Stimulated activated CD8-positive, alpha-beta memory T cell treated with anti-CD3 and anti-CD28 coated beads, Interleukin-7, amount 100 ng/mL, for 1 hour (primary cell): ENCODE measurements at places on chromosomes 16 and 17.

DNA sequence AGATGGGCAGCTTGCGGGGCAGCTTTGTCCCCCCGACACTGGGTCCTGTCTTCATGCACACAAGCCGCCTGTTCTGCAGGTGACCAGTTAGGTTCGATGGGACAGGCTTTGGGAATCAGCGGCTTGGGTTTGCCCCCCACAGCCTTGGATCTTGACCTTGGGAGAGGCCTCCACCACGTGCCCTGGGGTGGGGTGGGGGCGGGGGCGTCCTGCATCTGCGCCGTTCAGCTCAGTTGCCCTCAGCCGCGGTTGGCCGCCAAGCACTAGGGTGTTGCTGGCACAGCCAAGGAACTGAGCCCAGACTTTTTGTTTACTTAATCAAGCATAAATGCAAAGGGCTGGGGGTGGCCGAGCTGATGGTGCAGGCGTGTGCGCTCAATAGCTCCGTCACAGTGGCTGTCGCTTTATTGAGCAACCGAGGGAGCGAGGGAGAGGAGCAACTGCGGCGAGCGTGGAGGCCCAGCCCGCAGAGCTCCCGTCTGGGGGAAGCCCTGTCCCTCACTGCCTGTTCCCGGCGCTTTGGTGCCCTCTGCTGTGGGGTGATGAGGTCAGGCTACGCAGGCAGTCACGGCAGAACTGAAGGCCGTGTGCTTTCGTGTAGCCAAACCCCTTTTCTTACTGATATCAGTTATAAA, 33.9 kb downstream of the JPH3 start:
- peak; percentile 64 for DNase-seq

DNA sequence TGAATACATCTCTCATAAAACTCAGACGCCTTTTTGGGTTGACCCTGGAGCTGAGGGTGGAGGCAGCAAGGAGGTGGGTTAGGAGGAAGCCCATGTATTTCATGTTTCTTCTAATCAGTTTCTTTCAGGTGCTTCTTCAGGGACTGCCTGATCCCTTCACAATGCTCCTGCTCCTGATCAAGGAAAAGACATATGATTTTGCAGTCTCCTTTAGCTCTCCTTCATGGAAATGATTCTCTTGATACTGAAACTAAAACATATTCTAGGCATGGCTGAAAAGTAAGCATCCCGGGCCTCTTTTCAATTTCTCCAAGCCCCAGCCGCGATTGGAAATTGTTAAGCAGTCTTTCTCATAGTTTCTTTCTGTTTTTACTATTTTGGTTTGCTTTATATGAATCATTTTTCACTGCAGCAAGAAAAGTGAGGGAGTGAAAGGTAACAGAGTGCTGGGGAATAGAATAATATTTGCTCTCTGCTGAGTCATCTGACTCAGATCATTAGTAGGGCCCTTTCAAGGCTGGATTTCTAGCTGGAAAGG, 730.7 kb downstream of the CDH11 start:
- no peak for DNase-seq

DNA sequence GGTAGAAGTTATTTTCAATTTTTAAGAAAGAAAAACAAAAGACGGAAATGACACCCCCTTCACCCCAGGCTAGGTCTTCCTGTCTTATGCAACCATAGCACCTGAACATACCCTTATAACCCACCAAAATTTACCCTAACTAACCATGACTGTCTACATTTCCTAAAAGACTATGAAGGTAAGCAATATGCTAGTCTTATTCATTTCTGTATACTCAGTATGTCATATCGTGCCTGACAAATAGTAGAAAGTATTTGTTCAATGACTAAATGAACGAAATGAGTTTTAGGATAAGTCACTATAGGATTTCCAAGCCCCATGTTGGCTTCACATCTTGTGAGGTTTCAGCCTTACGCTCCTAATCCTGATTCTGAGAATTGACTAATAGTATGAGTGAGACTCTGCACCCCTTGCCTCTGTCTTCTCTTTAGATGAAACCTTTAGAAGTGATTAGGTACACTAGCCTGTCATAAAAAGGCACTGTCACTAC, 6.5 kb downstream of the ADAT1 start:
- DNase-seq = no peak

- DNase-seq = no peak
These were observed 245.3 kb downstream of the GSG1L start for GRCh38 chr16:27818246-27818645.

- DNase-seq = no peak
These were observed 55.6 kb downstream of the XPO6 start for GRCh38 chr16:28156056-28156680.

DNA sequence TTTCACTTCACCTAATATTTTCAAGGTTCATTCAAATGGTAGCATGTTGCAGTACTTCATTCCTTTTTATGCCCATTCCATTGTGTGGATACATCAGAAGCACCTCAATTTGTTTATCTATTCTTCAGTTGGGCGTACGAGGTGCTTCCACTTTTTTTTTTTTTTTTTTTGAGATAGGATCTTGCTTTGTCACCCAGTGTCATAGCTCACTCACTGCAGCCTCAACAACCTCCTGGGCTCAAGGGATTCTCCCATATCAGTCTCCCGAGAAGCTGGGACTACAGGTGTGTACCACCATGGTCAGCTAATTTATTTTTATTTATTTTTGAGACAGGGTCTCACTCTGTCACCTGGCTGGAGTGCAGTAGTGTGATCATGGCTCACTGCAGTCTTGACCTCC, 22.5 kb upstream of the SPNS3 start:
- DNase-seq = no peak

- no peak for DNase-seq
These were observed 72.0 kb upstream of the MARCHF10 start for GRCh38 chr17:62880120-62880519.

- DNase-seq = no peak
These were observed 286.6 kb downstream of the SOX9 start for GRCh38 chr17:72407336-72407909.

DNA sequence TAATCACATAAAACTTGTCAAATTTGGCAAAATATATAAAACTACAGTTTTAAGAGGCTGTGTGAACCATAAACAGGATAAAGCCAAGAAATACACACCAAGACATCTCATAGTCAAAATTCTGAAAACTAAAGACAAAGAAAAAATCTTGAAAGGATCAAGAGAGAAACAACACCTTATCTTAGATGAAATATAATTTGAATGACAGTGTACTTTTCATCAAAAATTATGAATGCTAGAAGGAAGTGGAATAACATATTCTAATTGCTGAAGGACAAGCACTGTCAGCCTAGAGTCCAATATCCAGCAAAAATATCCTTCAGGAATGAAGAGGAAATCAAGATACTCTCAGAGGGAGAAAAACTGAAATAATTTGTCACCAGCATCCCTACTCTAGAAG, 37.2 kb downstream of the PIK3R5 start:
- no peak for DNase-seq

GRCh38 chr17:7559320-7560171, 996 bp downstream of the TNFSF13 start:
- DNase-seq = no peak

GRCh38 chr16:590188-590814, 435 bp downstream of the RAB40C start:
- DNase-seq = no peak

DNA sequence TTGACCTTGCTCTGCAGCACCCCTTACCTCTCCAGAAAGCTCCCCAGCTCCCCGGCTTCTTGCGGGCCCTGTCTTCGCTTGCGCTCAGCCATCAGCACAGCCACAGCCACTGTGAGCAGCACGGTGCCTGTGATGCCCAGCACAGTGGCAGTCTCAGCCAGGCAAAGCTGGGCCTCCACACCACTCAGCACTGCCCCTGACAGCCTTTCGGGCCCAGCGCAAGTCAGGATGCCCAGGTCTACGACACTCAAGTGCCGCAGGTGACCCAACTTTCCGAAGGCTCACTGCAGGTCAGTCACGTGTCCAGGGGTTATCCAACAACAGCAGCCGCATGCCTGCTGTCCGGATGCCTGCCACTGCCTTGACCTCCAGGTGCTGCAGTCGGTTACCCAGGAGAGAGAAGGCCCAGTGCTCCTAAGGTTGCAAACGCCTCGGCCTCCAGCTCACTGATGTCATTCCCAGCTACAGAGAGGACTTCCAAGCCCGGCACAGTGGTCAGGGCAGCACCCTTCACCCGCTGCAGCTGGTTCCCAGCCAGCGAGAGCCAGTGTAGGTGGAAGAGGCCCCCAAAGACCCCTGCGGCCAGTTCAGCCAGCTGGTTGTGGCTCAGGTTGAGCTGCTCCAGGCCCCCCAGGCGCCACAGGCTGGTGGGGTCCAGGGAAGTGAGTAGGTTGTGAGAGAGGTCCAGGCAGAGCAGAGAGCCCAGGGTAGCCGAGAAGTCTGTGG, 8.9 kb upstream of the TMEM101 start:
- no peak for DNase-seq

GRCh38 chr17:73278049-73278464, 16.4 kb upstream of the CPSF4L start:
- no peak for DNase-seq

- no peak for DNase-seq
These were observed 190.3 kb downstream of the KIF2B start for GRCh38 chr17:54013072-54013471.

DNA sequence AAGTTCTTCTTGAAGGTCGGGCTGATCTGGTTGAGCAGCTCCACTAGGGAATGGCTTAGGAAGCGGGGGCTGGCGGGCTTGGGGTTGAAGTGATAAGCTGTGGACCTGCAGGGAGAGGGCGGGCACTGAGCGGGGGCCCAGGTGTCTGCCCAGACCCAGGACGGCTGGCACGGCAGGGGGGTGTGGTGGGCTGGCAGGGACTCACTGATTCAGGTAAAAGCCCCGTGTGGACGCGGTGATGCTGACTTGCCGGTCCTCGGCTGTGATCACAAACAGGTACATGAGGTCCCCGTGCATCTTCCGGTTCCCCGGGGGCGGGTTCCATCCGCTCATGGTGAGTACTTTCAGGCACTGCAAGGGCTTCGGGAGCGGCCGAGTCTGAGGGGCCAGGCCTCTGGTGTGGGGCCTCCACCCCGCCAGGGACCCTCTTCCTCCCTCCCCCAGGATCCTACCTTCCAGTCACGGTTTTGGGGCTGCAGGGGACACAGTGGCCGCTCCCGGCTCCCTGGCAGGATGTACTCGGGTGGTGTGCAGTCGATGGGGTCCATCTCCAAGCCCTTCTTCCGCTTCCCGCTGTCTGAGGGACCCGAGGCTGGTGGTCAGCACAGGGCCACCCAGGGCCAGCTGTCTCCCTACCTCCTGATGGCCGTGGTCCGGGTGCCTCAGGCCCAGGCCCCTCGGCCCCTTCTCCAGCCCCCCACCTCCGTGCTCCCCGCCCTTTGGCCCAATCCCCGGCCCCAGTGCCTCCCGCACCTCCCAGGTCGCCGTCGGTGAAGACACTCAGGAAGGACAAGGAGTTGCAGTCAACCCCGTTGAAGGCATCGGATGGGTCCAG, 10.2 kb downstream of the CLUH start:
- DNase-seq = no peak

GRCh38 chr17:49922095-49922494, 46.9 kb upstream of the DLX4 start:
- DNase-seq = no peak

DNA sequence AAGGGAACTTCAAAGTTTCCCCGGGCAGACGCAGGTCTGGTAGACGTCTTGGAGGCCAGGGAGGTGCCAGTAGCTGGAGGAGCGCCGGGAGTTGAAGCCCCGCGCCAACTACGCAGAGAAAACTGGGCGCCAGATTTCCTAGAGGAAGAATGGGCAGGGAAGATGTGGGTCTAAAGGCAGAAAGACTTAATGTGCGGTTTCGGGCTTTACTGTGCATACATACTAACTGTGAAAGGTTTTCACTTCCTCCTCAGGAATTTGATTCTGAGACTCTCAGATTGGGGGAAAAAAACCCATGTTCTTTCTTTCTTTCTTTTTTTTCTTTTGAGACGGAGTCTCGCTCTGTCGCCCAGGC, 331 bp upstream of the ZNF287 start:
- no peak for DNase-seq

- no peak for DNase-seq
These were observed 40.4 kb downstream of the TNRC6A start for GRCh38 chr16:24769806-24770205.

DNA sequence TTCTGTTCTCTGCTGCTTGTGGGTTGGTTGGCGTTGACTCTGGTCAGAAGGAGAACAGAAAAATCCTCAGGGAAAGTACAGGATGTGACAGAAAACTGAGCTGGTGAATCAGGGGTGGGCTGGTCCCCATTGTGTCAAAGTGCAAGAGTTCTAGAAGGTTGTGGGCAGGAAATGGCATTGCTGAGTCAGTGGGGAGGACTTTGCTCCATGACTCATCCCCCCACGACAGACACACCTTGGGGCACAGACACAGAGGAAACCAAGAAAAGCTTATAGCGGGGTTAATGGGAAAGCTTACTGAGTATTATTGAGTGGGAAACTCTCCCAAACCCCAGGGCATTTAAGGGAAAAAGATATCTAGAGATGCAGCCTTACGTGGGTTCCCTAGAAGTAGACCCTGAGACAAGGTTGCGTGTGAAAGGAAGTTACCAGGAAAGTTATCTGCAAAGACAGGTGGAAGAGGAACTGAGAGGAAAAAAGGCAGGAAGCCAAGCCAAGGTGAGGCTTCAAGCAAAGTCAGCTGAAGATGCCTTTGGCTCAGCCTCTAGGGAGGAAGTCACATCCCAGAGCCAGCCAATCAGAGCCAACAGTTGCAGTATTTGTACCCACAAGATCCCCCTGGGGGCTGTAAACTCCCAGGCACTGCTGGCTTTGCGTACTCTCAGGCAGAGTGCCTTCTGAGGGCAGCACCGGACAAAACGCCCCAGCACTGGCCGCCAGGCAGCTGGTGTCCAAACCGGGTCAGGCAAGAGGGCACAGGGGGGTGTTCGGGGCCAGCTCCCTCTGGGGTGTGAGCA, 86.4 kb downstream of the FOXL1 start:
- no peak for DNase-seq

DNA sequence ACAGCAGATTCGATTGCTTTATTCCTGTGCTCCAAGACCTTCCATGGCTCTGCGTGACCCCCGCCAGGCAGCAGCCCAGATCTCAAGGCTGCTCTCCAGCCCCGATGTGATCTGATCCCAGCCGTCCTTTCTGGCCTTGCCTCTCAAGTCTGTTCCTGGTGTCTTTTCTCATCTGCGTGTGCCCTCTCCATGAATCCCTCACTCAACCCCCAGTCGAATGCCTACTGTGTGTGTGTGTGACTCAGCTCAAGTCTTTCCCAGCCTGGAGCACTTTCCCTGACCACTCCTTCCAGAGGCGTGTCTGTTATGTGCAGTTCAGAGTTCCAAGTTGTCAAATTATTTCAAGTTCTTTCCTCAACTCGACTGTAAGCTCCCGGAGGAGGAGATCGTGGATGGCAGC, 64.0 kb downstream of the MRM1 start:
- DNase-seq = no peak

GRCh38 chr17:44633998-44634397, 22.3 kb upstream of the MEIOC start:
- no peak for DNase-seq

- no peak for DNase-seq
These were observed 5.7 kb upstream of the LPO start for GRCh38 chr17:58232707-58233156.
